Umbilical cord (tissue), 2 donors: ENCODE measurements at places on chromosomes 5 and 9.

- no peak for DNase-seq
Measured at GRCh38 chr9:21710548-21711191, 91.8 kb upstream of the MTAP start.

DNA sequence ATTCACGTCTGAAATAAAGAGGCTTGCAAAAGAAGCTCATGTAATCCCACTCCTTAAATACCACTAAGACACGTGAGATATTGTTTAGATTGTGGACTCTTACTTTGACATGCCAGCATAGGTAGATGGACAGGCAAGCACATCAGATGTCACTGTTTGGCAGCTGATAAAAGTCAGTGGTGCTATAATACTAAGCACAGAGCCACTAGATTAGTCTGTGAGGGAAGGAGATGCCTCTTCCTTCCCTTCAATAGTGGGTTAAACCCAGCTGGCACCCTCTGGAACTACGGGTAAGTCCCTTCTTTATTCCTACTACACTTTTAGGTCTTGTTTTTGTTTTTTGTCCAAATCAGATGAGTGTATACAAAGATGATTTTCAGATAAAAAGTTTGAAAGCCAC lies at the start of gene MYOT:
MYOT (plus strand) TSS at position 197 of the 400 bp plus-strand sequence. CDS start 2,792 bp downstream, outside the sequence.
- DNase-seq: no peak

- DNase-seq: peak; percentile 63
Measured at GRCh38 chr5:78638423-78638822, 10.1 kb downstream of the LHFPL2 start.

DNA sequence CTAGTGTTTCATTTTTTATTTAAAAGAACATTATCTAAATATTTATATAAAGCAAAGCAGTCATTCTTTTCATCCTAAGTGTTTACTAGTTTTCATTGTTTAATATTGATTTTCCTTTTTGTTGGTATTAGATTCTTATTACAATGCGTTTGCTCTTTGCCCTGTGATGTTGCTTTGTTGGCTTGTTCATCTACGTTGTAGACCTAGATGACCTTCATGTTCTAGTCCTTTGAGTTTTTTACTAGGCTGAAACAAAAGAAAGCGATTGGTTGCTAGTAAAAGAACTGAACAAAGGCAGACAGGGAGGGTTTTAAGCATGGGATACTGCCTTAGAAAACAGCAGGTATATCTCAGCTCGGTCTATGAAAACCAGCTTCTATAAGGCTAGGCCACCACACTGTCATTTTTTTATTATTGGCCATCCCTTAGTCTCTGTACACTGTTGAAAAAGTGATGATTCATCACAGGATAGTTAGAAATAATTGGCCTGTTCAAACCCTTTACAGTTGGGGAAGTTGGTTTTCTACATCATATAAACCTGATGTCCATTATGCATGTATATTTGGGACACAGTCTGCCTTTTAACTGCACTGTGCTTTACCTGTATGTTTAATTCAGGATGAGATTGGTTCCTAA lies 119.0 kb downstream of the ZCCHC7 start:
- no peak for DNase-seq

DNA sequence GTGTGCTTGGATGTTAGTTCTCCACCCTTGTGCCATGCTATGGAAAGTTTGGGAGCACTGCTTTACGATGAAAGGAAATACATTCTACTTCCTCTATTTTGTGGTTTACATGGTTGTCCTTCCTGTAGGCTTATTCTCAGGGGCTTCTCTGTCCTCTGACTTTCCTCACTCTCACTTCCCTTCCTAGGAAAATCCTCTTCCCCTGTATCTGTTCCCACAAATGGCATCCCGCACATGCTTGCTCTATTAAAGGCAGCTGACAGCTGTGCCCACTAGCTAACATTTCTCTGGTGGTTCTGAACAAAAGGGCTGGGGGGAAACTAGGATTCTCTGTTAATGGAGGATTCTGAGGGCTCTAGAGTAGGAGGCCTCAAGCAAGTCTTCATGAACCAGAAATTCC lies 52.4 kb downstream of the FAM170A start:
- DNase-seq: no peak

GRCh38 chr9:76369583-76369982 lies 24.6 kb downstream of the RFK start:
- peak; percentile 52 for DNase-seq

- DNase-seq: peak; percentile 5
Measured at GRCh38 chr5:112931473-112931872, 9.4 kb upstream of the REEP5 start.

GRCh38 chr9:113247640-113248039 lies 26.3 kb downstream of the SLC31A1 start:
- no peak for DNase-seq

- no peak for DNase-seq
Measured at GRCh38 chr5:90941002-90941720, 382.6 kb downstream of the ADGRV1 start.

- no peak for DNase-seq
Measured at GRCh38 chr5:63032343-63032742, 453.7 kb downstream of the LRRC70 start.

DNA sequence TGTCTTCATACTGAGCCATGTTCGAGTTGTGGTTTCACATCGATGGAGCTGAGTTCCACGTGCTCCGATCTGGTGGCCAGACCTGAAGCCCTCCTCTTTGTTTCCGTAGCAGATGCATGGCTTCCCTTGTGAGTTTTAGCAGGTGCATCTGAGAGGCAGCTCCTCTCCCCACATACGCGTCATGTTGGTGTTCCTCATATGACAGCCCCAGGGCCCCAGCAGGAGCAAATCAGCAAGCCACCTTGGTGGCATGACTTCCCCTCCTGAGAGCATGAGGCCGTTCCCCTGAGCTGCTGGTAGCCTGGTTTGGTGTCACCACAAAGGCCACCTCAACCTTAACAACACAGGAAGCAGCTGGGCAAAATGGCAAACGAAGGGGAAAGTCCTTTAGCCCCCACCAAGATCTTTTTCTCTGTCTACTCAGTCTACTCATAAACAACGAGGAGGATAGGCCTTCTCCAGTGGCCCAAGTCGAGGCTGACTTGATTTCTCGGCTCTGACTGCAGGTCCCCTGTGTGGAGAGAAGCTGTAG lies 5.9 kb downstream of the CYFIP2 start:
- DNase-seq: no peak

DNA sequence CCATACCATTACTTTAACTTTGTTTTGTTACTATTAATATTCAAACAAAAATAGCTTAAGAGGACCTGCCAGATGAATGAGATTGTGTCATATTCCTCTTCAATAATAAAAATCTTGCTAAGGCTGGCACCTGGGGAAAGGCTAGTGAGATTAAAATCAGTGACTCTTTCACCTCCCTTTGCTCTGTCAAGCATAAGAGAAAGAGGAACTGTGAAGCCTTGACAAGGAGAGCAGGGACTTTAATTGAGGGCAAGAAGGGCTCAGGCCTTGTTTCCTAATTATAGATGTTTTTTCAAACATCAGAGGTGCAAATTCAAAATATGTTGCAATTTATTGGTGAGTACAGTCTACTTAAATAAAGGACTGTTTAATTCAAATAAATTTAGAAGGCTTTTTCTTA lies 91.7 kb downstream of the SPATA31D1 start:
- no peak for DNase-seq

DNA sequence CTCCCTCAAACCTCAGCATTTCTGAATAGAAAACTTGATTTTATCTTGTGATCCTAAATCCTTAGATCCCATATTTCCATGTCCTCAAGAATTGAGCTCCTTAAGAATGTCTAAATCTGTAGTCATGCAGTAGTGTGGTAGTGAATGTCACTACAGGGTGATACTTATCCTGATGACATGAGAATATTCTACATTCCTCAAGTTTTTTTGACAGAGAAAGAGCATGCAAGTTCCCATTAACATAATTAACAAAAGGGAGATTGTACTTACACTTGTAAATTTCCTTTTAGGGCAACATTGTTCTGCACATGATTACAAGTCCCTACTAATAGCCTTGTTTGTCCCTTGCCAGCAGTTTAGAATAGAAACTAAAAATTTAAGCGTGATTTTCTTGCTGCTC lies 352.3 kb downstream of the PTPRD start:
- no peak for DNase-seq

GRCh38 chr9:37417857-37418618 lies 4.5 kb upstream of the GRHPR start:
- DNase-seq: no peak

DNA sequence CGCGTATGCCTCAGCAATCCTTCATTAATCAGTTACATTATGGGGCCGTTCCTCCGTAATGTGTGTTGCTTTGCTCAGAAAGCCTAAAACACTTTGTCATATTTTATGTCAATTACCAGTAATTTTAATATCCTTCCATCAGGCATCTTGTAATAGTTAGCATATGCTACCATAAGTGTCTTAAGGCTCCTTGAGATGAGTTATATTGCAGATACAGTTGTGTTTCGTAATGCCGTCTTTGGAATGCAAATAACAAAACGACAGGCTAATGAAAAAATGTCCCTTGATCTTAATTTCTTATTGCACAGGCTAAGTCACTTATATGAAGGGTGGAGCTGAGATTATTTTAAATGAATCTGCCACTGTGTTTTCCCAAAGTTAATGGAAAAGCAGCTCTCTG lies 50.5 kb downstream of the TBCA start:
- DNase-seq: no peak

DNA sequence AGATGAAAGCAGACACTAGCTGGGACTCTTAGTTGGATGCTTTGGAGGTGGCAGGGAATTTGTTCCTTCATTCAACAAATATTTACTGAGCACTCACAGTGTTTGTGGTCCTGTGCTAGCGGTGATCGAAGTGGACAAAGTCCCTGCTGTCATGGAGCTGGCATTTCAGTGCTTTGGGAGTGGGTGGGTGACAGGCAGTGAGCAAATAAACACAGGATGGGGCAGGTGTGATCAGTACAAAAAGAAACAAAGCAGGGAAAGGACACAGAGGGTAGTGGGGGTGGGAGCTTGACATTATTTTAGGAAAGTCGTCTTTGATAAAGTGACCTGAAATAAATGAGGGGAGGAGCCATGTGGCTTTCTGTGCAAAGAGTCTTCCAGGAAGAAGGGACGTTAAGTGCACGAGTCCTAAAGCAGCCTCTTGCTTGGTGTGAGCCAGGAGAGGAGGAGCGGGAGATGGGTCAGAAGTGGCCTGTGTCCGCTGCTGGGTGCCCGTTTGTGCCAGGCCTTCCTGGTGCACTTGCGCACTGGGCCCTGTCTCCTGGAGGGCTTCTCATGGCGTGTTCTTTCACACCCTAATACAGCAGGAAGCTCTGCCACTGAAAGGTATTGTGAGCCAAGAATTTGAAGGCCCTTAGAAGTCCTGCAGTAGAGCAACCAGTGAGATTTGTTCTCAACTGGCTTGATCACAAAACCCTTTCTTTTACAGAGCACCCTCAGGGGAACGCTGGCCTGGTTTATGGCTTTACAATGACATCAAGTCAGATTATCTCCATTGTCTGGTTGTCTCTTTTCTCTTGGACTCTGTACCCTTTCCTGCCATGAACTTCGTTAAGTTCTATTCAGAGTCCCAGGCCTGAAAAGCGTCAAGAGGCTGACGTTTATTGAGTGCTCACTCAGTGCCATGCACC lies 14.8 kb downstream of the NDST1 start:
- DNase-seq: no peak

- peak; percentile 80 for DNase-seq
Measured at GRCh38 chr5:10563945-10564837, at the start of gene ANKRD33B. Gene ANKRD33B, plus strand, starts transcription at chr5:10564070. Its CDS starts 398 bp downstream, at chr5:10564468.

DNA sequence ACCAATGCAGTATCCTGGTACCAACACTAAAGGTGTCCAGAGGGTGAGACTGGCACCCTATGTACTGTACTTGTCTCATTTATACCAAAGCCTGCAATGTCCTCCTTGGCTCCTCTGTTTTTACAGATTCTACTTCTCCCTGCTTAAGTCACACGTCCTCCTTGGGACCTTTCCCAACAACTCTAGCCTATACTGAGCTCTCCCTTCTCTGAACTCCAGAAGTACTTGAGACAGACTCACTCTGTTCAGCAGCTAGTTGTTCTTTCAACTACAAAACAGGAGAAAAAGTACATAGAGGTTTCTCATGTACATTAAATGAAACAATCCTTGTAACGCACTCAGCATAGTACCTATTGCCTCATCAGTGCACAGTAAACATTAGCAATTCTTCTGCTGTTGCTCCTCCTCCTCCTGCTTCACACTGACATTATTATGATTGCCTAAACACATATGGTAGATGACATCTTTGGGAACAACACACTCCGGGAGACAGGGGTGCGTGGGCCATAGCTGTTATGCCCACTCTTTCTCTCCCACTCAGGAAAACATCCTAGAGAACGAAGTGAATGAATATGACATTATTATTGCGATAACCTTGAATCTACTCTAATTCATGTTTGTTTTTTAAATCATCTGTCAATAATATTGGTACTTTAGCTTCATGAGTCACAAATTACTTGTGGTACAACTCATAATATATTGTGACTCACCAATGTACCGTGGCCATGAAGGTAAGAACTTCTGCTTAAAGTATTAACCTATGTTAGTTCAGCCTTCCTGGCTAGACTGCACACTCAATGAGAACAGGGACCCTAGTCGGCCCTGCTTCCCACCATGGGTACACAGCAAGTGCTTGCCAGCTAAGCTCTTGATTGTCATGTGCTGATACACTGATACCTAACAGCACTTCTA lies 180.3 kb upstream of the ADRA1B start:
- no peak for DNase-seq

DNA sequence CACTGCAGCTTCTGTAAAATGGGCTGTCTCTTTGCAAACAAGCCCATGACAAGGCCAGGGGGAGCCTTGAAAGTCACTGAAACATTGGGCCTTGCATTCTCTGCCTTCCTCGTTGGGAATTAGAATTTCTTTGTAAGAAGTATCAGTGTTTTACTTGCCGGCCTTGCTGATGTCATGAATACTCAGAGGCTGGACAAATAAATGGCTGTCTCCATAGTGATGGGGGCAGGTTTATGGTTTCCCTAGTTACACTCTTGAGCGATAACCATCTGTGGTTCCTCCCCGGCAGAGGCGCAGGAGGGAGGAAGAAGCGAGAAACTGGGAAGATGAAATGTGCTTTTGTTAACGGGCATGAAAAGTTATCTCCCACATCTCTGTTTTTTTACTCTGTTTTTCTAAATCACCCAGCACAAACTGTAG lies 272.7 kb upstream of the PANK3 start:
- peak; percentile 85 for DNase-seq

DNA sequence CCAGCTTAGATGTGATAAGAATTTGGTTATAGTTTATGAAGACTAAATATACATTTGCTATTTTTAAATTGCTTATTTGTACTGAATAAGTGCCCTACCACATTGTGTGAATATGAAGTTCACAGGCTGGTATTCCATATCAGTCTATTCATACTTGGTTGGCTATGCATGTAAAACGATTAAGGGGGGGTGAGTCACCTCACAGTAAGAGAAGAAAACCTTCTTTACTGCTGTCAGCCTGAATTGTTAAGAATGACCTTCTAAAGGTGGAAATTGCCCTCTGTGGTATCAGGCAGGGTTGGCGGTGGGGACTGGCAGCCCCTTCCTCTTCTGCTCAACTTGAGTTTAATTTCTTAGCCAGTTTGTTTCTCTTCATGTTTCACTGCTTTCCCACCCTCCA lies 127.0 kb upstream of the RPS23 start:
- DNase-seq: no peak

GRCh38 chr5:172664018-172664417 lies 23.0 kb downstream of the NEURL1B start:
- no peak for DNase-seq

- peak; percentile 92 for DNase-seq
Measured at GRCh38 chr9:134536101-134536900, 105.3 kb upstream of the COL5A1 start.

GRCh38 chr9:27600256-27600655 lies 27.0 kb upstream of the C9orf72 start:
- DNase-seq: no peak

- DNase-seq: no peak
Measured at GRCh38 chr9:7811677-7812076, 12.1 kb upstream of the DMAC1 start.
